ENCODE measurements at places on chromosomes 1 and 21. TPM values are rescaled to one million over a fixed set of nuclear protein-coding genes. Genes with fewer than 3 reads are reported as not detected.

- H3K4me3 ChIP-seq = no peak within 1 kb of the TSS
- H3K27ac ChIP-seq = no peak within 1 kb of the TSS
- no peaks in the 10 kb centered on the region for H3K4me1 ChIP-seq
Observed at GRCh38 chr21:30620522-30620921, at the start of gene KRTAP20-4. TSS of gene KRTAP20-4 (plus strand) at chr21:30620627.

DNA sequence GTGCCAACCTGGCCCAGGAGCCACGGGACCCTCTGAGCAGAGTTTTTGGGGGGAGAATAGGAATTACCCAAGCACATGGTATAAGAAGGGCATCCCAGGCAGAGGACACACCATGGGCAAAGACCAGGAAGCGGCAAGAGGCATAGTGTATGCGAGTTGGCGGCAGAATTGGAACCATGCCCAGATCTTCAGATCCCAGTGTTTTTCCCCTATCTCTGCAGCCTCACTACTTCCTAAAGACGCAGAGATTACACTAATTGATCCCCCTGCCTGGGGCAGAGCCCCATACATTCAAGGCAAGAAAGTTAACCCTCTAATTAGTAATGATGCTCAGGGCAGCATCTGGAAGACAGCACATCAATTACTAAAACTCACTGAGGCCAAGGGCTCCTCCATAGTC, 48.2 kb downstream of the SYT2 start:
- no peak overlapping the region for H3K4me3 ChIP-seq
- H3K36me3 ChIP-seq = no peaks in the 10 kb centered on the region
- H3K27me3 ChIP-seq = peaks cover 7% of the 10 kb centered on the region
- H3K27ac ChIP-seq = no peak overlapping the region
- no peak for DNase-seq

GRCh38 chr1:228281631-228282328, 73.9 kb downstream of the OBSCN start:
- H3K36me3 ChIP-seq = peaks cover 7% of the 10 kb centered on the region
- no peak for DNase-seq
- H3K4me3 ChIP-seq = no peak overlapping the region
- H3K4me1 ChIP-seq = peaks cover 5% of the 10 kb centered on the region

GRCh38 chr1:224504297-224505041, 69.9 kb upstream of the WDR26 start:
- no peak overlapping the region for H3K27ac ChIP-seq
- H3K36me3 ChIP-seq = no peaks in the 10 kb centered on the region
- H3K4me3 ChIP-seq = no peak overlapping the region
- DNase-seq = no peak

Gene GNAT2
- total RNA-seq = not detected

Gene JAM2
- not detected for total RNA-seq

Gene C1orf87
- not detected for total RNA-seq

Gene TRIM17
- total RNA-seq = 0.73 TPM
